NCI-H2081 treated with DMSO at 0.1 percent for 48 hours (cell line): ENCODE measurements at places on chromosomes 1 and 21.

DNA sequence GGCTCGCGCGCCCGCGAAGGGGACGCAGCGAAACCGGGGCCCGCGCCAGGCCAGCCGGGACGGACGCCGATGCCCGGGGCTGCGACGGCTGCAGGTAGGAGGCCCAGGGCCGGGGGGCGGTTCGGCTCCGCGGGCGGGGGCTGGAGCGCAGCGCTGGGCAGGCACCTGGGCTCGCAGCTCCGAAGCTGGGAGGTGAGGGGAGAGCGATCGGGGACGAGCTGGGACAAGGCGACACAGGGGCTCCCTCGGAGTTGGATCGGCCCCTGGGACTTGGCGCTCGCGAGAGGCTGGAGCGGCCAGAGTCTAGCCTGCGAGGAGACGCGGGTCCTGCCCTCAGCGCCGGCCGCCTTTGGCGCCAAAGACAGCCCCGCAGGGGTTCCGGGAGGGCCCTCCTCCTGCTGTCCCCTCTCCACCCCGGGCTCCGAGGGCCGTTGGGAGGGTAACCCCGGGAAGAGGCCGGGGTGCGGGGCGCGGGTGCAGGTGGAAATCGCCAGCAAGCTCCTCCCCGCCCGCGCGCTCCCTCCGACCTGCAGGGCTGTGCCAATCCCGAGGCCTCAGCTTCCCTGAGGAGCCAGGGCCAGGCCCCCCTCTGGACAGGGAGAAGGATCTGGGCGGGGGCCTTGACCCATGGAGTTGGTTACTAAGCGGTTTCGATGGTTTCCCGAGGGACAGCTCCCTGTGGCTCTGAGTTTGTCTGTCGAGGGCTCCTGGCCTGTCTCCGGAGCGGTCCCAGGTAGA lies 401 bp downstream of the TP73 start:
- no peak for DNase-seq

DNA sequence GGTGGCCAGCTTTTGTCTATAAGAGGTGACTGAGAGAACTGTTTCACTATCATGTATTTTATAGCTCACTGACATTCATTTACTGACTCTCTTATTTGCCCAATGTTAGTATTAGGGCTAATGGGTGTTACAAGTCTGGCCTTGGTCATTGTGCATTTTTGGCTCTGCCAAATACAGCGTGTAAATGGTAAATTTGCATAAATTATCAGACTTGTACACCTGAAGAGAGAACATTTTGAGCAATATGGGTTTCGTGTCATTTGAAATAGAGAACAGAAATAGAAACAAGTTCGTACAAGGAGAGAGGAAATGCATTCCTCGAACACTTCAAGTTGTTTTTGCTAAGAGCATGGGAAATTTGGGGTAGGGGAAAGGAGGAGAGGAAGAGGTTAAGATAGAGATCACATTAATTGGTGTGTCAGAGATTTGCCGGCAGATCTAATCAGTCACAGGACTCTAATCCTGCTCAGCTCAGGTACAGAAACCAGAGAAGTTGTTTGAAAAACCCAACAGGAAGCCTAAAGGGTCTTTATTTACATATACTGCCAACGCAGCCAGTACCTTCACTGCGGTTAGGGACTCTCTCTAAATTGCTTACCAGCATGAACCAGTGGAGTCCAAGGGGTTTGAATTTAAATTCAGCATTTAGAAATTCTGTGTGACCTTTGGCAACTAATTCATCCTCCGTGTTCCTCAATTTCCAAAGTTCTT lies 261.5 kb downstream of the GPATCH2 start:
- DNase-seq: no peak

DNA sequence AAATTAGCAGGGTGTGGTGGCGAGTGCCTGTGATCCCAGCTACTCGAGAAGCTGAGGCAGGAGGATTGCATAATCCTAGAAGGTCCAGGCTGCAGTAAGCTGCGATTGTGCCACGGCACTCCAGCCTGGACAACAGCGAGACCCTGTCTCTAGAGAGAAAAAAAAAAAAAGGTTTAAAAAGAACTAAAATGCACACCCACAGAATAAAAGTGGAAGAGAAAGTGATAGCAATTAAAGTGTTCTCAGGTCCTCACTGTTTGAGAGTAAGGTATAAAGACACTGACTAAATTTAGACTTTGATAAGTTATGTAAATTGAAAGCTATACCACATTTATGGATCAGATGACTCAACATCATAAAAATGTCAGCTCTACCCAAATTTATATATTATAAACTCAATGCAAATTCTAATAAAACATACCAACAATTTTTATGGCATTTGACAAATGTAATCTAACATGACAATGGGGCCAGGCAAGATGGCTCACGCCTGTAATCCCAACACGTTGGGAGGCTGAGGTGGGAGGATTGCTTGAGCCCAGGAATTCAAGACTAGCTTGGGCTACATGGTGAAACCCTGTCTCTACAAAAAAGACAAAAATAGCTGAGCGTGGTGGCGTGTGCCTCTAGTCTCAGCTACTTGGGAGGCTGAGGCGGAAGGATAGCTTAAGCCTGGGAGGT lies 11.8 kb downstream of the ZBTB17 start:
- DNase-seq: no peak

DNA sequence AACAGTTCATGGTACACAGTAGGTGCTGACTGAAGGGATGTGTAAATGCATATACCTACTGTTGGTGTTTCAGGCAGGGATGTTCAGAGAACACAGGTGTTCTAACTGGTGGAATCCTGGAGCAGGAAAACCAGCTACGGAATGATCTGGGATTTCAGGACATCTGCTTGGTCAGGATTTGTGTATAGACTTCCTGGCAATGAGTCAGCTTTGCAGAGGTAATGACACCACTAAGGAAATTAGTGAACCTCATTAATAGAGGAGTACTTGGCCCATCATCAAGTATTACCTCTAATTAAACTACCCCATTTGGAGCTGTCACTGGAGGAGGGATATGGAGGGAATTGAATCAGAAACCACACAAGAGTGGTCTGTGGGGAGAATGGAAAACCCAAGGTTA lies 7.3 kb downstream of the MRPL37 start:
- DNase-seq: no peak

DNA sequence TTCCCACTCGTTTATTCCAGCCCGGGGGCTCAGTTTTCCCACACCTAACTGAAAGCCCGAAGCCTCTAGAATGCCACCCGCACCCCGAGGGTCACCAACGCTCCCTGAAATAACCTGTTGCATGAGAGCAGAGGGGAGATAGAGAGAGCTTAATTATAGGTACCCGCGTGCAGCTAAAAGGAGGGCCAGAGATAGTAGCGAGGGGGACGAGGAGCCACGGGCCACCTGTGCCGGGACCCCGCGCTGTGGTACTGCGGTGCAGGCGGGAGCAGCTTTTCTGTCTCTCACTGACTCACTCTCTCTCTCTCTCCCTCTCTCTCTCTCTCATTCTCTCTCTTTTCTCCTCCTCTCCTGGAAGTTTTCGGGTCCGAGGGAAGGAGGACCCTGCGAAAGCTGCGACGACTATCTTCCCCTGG lies 716 bp downstream of the OLIG2 start:
- no peak for DNase-seq
